Small intestine (tissue), 16 donors: ENCODE measurements at places on chromosomes 11 and 22. TPM values are rescaled to one million over a fixed set of nuclear protein-coding genes. Genes with fewer than 3 reads are reported as not detected.
A peak's percentile ranks its signal among the peaks of the same experiment; 100 is the strongest.

DNA sequence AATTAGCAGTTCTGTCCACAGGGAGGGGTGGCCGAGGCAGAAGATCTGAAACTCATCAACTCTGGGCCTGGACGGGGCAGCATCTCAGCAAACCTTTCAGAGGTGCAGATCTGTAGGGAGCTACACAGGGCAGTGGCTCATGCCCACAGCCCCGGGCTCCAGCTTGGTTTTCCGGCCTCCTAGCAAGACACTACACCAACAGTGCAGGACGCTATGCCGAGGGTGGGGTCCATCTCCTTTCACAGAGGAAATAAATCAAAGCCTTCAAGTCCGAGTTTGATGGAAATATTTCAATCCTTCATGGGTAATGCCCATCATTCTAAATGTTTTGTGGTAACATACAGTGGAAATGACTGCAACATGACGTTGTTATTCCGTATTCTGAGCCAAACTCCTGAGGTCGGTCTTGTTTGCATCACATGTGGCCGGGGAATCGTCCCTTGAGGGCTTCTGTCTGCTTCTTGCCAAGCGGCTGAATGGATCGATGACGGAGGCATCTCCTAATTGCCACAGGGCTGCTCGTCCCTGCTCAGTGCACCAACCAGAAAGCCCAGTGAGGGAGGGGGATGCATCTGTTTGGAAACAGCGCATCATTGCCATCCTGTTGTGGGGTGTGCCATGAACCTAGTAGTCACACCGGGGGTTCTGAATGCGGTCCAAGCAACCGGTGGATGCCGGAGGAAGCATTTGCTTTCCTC, 30.0 kb downstream of the LINC01488 start:
- H3K4me3 ChIP-seq, result no peak overlapping the region
- H3K4me1 ChIP-seq, result no peaks in the 10 kb centered on the region
- no peak overlapping the region for H3K27ac ChIP-seq
- no peaks in the 10 kb centered on the region for H3K36me3 ChIP-seq

DNA sequence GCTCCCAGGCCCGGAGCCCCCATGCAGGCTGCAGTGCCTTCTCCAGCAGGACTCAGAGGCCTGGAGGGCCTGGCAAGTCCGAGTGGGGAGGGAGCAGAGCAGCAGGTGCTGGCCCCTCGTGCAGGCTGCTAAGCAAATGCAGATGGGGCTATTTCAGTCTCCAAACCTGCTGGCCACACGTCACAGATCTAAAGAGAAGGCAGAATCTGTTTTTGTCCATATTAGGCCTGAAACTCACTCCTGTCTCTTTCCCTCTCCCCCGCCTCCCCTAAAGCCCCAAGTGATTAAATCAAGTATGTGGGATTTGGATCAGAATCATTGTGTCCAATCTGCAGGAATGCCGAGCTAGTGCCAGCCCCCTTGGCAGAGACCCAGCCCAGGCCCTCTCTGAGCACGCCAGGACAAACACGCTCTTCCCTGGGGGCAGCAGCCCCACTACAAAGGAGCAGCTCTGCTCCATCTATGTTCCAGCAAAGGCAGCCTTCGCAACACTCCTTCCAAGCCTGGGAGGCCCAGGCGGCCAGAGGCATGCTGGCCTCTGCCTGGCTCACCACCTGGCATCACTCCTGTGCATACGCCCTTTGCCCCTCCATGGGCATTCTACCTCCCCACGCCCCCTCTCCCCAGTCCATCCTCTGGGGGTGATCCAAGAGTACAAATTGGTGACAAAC, 26.5 kb downstream of the RPL27A start:
- H3K36me3 ChIP-seq, result peaks cover 76% of the 10 kb centered on the region
- peaks cover under 1% of the 10 kb centered on the region for H3K4me1 ChIP-seq

DNA sequence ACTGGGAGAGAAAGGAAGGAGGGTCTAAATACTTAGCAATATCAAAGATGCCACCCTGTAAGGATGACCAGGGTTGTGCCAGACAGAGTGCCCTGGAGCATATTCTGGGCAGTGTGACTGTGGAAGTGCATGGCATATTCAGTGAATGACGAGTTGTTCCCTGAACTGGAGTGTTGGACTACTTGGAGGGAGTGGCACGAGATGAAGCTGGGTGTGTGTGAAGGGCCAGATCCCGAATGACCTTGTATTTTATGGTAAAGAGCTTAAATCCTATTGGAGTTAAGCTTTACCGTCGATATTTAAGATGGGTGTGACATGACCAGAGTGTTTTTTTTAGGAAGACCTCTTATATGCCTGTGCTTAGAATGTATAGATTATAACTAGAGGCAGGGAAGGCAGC, 48.8 kb downstream of the STIM1 start:
- H3K27me3 ChIP-seq, result no peaks in the 10 kb centered on the region
- H3K27ac ChIP-seq, result no peak overlapping the region
- no peak overlapping the region for H3K4me3 ChIP-seq
- no peaks in the 10 kb centered on the region for H3K4me1 ChIP-seq

GRCh38 chr11:65502274-65502554, 3.4 kb downstream of the MALAT1 start:
- H3K36me3 ChIP-seq, result peaks cover 27% of the 10 kb centered on the region
- H3K4me3 ChIP-seq, result peak overlapping the region; percentile 61
- H3K27me3 ChIP-seq, result no peaks in the 10 kb centered on the region
- peak; percentile 30 for DNase-seq

GRCh38 chr11:99687320-99687719, 666.6 kb downstream of the CNTN5 start:
- no peak overlapping the region for H3K27ac ChIP-seq
- H3K4me1 ChIP-seq, result no peaks in the 10 kb centered on the region
- H3K4me3 ChIP-seq, result no peak overlapping the region
- no peaks in the 10 kb centered on the region for H3K27me3 ChIP-seq
- DNase-seq, result no peak
- no peaks in the 10 kb centered on the region for H3K36me3 ChIP-seq

DNA sequence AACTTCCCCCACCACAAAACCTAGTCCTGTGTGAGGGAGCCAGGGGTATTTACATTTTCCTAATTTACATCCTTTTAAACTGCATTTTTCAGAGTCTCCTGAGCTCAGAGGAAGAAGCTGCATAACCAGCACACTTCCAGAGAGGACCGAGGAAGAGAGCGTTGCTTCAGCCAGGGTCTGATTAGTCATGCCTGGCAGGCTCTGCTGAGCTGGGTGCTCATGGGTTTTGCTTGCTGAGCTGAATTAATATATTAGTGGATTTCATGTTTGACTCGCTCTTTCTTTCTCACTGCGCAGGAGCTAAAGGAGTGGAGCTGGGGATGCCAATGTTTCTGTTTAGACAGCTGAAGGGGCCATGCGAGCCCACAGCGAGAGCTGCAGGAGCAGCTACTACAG, 539.3 kb upstream of the B3GAT1 start:
- H3K27ac ChIP-seq, result no peak overlapping the region
- H3K4me3 ChIP-seq, result no peak overlapping the region
- no peaks in the 10 kb centered on the region for H3K4me1 ChIP-seq
- no peak for DNase-seq
- no peaks in the 10 kb centered on the region for H3K27me3 ChIP-seq

GRCh38 chr22:46969491-46969890, 207.0 kb downstream of the TBC1D22A start:
- H3K27me3 ChIP-seq, result no peaks in the 10 kb centered on the region
- no peaks in the 10 kb centered on the region for H3K4me1 ChIP-seq
- no peak for DNase-seq
- peaks cover 17% of the 10 kb centered on the region for H3K36me3 ChIP-seq
- H3K27ac ChIP-seq, result no peak overlapping the region

DNA sequence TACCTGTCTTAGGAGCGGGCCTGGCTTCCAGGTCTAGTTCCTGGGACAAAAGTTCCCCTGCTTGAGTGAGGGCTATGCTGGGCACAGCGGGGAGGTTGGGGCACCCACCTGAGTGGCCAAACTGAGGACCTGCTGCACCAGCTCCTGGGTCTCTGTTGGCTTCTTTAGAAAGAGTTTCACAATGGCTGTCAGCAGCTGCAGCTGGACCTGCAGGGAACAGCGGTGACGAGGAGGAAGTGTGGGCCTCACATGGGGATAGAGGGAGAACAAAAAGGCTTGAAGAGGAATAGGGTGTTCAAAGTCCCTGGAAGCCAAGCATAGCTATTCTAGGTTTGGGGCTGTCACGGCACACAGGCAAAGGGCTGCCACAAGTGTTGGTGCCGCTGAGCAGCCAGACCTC, 26.7 kb upstream of the RASL10A start:
- H3K27me3 ChIP-seq, result no peaks in the 10 kb centered on the region
- no peaks in the 10 kb centered on the region for H3K4me1 ChIP-seq

DNA sequence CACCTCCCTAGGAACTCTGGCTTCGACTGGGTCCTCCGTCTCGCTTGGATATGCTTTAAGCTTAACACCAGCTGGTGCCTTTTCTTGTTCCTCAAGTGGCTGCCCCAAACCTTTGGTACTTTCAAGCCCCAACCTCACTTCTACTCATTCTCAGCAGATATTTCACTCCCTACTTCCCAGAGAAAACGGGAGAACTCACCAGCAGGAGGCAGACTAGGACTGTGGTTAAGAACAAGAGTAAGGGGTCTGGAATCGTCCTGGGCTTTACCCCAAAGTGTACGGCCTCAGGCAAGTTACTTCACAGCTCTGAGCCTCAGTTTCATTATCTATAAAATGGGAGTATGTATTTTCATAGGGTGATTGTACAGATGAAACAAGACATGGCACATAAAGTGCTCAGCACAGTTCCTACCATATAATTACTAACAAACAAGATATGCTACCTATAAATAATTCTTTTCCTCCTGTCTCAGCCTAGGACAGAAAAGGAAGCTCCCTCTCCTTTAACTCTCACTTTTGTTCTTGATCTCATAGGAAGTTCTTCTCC, 37.8 kb downstream of the PAMR1 start:
- no peaks in the 10 kb centered on the region for H3K27me3 ChIP-seq
- no peaks in the 10 kb centered on the region for H3K4me1 ChIP-seq

DNA sequence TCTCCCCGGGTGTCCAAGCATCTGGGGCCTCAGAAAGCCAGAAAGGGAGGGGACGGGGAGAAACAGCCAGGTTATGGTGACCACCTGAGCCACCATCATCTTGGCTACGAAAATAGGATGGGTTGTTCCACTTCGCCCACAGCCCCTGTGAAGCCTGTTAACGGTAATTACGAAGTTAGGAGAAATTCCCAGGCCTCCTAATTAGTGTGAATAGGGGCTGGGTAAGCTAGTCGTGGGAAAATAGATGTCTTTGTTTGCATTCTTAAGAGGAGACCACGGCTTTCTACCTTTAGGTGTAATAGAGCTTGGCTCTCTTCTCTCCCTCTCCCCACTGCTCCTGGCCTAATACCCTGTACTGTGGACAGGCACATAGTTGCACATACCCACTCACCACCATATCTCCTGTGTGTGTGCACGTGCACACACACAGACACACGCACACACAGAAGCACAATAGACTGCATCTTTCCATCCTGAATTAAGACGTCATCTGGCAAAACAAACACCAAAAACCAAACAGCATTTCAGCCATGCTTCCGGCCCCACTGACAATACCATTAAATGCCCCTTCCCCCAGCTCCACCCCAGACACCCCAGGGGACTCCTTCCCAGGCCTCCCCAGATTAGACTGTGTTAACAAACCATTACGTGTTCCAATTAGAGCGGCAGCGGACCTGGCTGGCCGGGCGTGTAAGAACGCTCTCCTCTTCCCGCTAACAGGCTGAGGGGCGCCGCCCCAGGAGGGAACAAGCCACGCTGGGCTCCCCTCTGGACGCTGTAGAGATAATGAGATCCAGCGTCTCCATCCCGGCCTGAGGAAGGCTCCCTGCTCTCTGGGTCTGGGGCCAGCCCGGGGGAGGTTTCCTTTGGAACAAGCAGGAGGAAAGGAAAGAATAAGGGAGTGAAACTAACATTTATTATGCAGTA, 72.8 kb downstream of the TP53I11 start:
- H3K4me3 ChIP-seq, result no peak overlapping the region
- H3K4me1 ChIP-seq, result no peaks in the 10 kb centered on the region
- H3K27ac ChIP-seq, result no peak overlapping the region
- no peaks in the 10 kb centered on the region for H3K27me3 ChIP-seq
- DNase-seq, result peak; percentile 35
- H3K36me3 ChIP-seq, result no peaks in the 10 kb centered on the region

DNA sequence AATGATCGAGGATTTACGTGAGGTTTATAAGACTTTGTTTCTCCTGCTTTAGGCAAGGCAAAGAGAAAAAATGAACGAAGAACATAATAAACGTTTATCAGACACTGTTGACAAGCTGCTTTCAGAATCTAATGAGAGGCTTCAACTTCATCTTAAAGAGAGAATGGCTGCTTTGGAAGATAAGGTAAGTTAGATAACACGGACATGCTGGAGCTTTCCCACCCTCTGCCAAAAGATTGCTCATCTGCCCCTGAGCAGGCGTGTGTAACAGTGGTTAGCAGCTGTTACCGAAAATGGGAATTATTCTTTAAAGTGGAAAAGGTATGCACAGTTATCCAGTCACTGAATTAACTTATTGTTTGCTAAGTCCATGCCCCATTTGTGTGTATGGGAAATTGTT, 62.8 kb upstream of the CTTN start:
- no peaks in the 10 kb centered on the region for H3K27me3 ChIP-seq
- H3K4me3 ChIP-seq, result no peak overlapping the region
- H3K36me3 ChIP-seq, result peaks cover 31% of the 10 kb centered on the region
- H3K4me1 ChIP-seq, result no peaks in the 10 kb centered on the region

- no peaks in the 10 kb centered on the region for H3K4me1 ChIP-seq
- no peak overlapping the region for H3K27ac ChIP-seq
- DNase-seq, result no peak
- H3K4me3 ChIP-seq, result no peak overlapping the region
- no peaks in the 10 kb centered on the region for H3K36me3 ChIP-seq
Observed at GRCh38 chr11:30462421-30462820, 123.7 kb downstream of the MPPED2 start.

GRCh38 chr11:62431171-62431901, 12.5 kb downstream of the SCGB1A1 start:
- DNase-seq, result no peak
- H3K27ac ChIP-seq, result peak overlapping the region; percentile 11
- no peaks in the 10 kb centered on the region for H3K27me3 ChIP-seq
- no peak overlapping the region for H3K4me3 ChIP-seq

- H3K27me3 ChIP-seq, result no peaks in the 10 kb centered on the region
- H3K27ac ChIP-seq, result no peak overlapping the region
- H3K36me3 ChIP-seq, result no peaks in the 10 kb centered on the region
- no peak overlapping the region for H3K4me3 ChIP-seq
- no peak for DNase-seq
Observed at GRCh38 chr11:13438291-13438690, 24.7 kb downstream of the BTBD10 start.

GRCh38 chr22:47022475-47022874, 260.0 kb downstream of the TBC1D22A start:
- no peaks in the 10 kb centered on the region for H3K27me3 ChIP-seq
- H3K4me1 ChIP-seq, result no peaks in the 10 kb centered on the region
- H3K4me3 ChIP-seq, result no peak overlapping the region
- H3K36me3 ChIP-seq, result peaks cover 2% of the 10 kb centered on the region
- DNase-seq, result no peak

- no peaks in the 10 kb centered on the region for H3K27me3 ChIP-seq
- H3K4me1 ChIP-seq, result no peaks in the 10 kb centered on the region
- H3K4me3 ChIP-seq, result no peak overlapping the region
Observed at GRCh38 chr11:35324183-35324886, 95.0 kb downstream of the SLC1A2 start.

LIF gene
- 7.7 TPM for polyA plus RNA-seq

RASL10A gene
- 4.0 TPM for polyA plus RNA-seq

MB gene
- polyA plus RNA-seq, result 106 TPM

MS4A12 gene
- not detected for polyA plus RNA-seq

POLA2 gene
- 14.8 TPM for polyA plus RNA-seq

RSF1 gene
- 13.5 TPM for polyA plus RNA-seq

MLC1 gene
- polyA plus RNA-seq, result 0.03 TPM

GATD1 gene
- 55.6 TPM for polyA plus RNA-seq
